ENCODE measurements at places on chromosomes 5 and 9.

- no peak for DNase-seq
Observed at GRCh38 chr5:124462751-124463150, 283.7 kb downstream of the ZNF608 start.

- DNase-seq: peak; percentile 41
Observed at GRCh38 chr9:6827439-6828145, 69.8 kb downstream of the KDM4C start.

DNA sequence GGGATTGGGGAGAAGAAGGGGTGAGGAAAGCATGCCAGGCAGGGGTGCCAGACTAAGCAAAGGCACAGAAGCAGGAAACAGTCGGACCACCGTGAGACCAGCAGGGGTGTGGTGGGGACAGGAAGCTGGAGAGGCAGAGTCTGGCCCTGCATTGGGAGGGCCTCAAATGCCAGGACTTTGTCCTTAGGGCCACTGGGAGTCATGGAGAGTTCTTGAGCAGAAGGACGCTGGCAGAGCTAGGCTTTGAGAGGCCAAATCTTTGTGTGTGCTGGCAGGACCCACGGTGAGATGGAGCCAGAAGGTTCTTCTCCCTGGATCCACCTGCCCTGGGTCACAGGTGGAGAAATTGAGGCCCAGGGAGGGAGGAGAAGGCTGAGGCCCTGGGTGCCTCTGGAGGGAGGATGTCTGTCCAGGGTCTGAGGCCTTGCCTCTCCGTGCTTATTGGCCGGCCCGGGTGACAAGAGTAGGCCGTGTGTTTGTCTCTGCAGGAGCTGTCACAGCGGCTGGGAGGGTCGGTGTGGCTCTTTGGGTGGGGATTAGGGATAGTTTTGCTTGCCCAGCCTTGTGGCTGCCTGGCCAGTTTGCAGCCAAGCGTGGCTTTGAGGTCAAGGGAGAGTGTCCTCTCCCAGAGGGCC lies 1.8 kb upstream of the ENG start:
- no peak for DNase-seq

DNA sequence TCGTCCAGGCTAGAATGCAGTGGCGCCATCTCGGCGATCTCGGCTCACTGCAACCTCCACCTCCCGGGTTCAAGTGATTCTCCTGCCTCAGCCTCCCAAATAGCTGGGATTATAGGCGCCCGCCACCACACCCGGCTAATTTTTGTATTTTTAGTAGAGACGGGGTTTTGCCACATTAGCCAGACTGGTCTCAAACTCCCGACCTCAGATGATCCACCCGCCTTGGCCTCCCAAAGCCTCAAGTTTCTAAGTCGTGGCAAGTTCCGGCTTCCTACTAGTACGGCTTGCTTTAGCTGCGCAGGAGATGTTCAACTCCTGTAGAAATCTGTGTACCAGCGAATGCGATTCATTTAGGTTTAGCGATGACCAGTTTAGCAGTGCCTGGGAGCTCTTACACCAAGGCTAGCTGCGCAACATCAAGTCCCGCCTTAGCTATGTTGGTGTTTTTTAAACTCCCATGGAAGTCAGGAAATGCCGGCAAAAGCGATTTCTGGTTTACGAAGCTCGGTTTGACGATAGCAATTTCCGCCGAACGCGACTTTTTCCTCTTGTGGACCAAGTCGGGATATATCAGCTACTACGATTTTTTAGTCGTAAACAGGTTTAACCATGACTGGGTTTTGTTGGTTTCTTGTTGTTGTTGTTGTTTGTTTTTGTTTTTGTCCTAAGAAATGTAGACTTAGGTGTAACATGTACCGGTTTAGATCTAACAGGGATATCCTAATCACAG lies 46.4 kb downstream of the ANXA2R start:
- DNase-seq: peak; percentile 88

GRCh38 chr5:95069948-95070347 lies 214.9 kb downstream of the MCTP1 start:
- peak; percentile 23 for DNase-seq

- DNase-seq: peak; percentile 17
Observed at GRCh38 chr5:38347040-38347763, 88.8 kb downstream of the EGFLAM start.

- DNase-seq: no peak
Observed at GRCh38 chr5:81696418-81697397, 54.2 kb downstream of the SSBP2 start.

DNA sequence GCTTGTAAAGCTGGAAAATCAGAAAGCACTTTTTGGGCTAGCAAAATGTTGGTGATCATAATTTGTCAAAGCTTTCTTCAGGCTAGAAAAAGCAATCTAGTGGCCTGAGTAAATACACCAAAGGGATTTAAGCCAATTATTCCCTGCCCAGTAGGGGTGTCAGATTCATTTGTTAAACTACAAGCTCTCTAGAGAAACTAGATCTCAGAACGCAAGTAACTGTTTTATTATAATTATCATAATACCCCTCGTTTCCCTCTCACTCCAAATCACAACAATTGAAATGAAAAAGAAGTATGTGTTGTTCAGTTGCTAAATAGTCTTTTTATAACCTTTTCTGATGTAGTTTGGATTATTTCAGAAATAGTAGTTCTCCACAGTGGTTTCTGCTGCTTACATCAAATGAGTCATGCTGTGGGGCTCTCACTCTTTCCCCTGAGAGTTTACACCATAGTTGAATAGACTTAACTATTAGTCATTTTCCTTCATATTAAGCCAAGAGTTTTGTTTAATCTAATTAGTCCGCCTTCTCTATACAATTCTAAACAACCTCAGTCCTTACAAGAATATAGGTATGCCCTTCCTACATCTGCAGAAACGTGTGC lies 918.6 kb upstream of the DMAC1 start:
- peak; percentile 30 for DNase-seq

- DNase-seq: no peak
Observed at GRCh38 chr9:90808890-90809685, 7.5 kb downstream of the SYK start.

DNA sequence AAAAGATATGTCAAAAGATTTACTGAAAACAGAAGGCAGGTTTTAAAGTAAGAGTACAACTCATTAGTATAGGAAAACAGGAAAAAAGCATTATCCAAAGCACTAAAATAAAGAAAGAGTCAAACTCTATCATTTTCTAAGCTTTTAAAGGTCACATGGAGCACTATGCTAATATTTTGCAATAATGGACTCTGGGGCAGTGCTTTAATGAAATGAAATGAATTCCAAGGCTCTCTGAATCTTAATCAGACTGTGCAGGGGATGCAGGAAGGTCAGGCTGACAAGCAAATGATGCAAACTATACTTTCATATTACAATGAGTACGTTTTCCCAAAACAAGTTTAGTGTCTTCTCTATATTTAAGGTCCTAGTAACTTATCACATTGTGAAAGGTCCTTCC lies 981.9 kb upstream of the DMAC1 start:
- DNase-seq: no peak

DNA sequence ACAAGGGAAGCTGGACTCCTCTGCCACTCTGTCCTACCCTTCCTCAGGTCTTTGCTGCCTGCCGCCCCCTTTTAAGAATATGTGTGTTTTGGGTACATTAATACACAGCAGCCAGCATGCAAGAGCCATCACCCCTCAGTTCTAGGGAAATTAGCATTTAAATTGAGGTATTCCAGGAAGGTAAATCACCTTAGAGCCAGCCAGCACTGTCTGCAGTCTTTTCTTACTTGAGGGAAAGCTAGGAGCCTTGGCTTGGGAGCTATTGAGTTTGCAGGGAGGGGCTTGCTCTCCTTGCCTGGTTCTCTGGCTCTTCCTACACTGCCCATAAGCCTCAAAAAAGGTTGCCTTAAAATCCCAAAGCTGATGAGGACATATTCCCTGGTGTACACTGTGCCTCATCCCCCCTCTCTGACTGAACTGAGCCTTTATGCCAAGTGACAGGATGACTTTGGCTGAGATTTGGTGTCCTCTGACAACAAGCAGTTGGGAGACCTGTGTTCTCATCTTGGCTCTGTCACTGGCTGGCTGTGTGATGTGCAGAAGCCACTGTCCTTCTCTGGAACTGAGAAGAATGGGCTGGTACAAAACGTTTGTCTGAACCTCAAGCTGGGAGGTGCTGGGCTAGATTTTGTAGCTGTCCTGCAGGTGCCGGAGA lies 54.1 kb downstream of the TRIM32 start:
- no peak for DNase-seq

- DNase-seq: peak; percentile 84
Observed at GRCh38 chr5:79546782-79547428, 33.0 kb upstream of the HOMER1 start.

GRCh38 chr5:29122306-29122705 lies 2071.2 kb upstream of the CDH6 start:
- no peak for DNase-seq

DNA sequence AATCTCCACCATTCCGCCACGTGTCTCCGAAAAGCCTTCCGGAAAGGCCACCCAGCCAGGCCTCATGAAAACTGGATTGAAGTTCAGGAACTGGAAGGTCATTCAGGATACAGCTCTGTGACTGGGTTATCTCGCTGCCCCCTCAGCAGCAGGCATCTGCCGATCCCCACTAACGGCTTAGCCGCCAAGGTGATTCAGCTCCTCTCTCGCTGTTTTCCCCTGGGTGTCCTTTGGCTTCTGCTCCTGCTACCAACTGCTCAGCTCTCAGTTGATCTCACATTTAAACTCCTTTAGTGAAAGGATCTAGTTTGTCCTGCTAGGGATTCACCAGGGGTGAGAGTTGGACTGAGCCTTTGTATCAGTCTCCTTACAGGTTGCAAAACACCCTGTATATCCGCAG lies 2.2 kb upstream of the GDNF start:
- DNase-seq: no peak

DNA sequence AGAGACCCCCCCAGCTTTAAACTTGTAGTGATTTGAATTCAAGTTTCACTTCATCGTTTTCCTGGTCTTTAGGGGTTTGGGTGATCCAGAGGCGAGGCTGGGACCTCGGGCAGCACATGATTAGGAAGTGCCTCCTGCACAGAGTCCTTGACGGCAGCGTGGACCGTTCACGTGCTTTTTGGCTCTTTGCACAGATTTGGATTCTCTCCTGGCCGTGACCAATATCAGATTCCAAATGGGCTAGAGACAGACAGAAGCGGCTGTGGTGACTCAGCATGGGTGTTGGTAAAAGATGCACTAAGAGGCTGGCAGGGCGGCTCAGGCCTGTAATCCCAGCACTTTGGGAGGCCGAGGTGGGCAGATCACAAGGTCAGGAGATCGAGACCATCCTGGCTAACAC lies 117.2 kb upstream of the CACNA1B start:
- peak; percentile 71 for DNase-seq

- DNase-seq: no peak
Observed at GRCh38 chr9:87233899-87234455, 263.7 kb upstream of the DAPK1 start.

DNA sequence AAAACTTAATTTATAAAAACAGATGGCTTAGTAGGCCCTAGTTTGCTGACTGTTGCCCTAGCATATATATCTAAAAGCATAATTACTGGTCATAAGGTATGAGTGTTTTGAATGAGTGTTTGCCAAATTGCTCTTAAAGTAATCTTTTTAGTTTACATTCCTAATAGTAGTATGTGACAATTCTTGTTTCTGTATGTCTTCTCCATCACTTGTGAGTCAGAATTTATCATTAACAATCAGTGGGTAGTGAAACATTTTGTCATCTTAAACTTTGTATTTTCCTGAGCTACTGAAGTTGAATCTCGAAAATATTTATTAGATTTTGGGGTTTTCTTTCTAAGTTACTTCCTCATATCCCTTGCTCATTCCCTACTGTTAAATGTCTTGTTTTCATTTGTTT lies 49.6 kb downstream of the APC start:
- DNase-seq: peak; percentile 55

GRCh38 chr5:206406-206805 lies 11.5 kb downstream of the CCDC127 start:
- peak; percentile 65 for DNase-seq

Data from iris pigment epithelial cell (primary cell).